ENCODE measurements at places on chromosomes 16 and 17.

DNA sequence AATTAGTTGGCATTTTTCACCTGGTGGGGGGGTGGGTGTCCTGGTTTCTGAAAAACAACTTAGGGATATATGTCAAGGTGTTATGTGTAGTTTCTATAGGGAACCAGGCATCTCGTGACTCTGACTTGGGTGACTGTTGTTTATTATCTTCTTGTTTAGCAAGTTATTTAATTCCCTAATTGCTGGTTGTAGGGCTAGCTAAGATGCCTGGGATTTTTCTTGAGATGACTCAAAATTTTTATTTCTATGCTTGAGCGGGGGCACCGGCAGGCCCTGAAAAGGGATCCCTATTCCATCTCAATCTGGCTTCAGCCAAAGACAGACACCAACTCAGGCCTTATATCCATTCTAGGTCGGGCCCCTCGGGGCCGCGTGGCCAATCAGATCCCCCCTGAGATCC lies 3.2 kb downstream of the DPH1 start:
- DNase-seq = no peak

GRCh38 chr16:81548876-81549546 lies 104.4 kb downstream of the CMIP start:
- no peak for DNase-seq

DNA sequence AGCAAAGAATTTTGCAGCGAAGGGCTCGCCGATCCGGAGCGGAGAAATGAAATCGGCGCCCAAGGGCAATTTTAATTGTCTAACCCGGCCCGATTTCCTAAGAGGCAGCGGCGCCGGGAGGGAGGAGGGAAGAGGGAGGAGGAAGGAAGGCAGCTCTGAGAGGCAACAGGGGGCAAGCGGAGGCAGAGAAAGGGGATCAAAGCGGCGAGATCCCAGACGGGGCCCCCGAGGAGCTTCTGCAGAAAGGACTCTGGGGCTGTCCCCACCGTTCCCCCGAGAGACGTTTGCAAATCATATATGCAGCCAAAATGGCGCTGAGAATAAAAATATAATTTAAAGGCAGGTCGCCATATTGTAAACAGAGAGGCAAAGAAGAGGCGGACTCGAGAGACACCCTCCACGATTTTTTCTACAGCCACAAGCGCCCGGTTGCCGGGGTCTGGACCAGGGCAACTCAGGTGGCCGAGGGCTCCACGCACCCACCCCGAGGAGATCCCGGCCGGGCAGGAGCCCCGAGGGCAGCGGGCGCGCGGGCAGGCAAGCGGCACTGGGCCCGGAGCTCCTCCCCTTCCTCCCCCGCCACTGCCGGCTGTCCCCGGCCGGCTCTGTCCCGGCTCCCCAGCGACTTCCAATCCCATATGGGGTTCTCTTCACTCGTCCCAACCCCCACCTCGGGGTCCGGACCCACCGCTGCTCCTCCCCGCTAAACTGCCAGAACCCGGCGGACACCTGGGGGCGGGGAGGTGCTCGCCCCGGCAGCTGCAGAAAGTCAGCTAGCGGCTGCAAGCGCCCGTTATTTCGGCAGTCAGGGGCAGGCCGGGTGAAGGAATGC lies 1.9 kb downstream of the PHF12 start:
- DNase-seq = peak; percentile 63

- DNase-seq = no peak
Observed at GRCh38 chr17:2250140-2251095, 53.2 kb downstream of the SMG6 start.

GRCh38 chr16:81523387-81524115 lies 78.9 kb downstream of the CMIP start:
- DNase-seq = no peak

- no peak for DNase-seq
Observed at GRCh38 chr16:7116734-7117133, 215.9 kb upstream of the RBFOX1 start.

- no peak for DNase-seq
Observed at GRCh38 chr16:12083631-12084030, 107.1 kb downstream of the SNX29 start.

DNA sequence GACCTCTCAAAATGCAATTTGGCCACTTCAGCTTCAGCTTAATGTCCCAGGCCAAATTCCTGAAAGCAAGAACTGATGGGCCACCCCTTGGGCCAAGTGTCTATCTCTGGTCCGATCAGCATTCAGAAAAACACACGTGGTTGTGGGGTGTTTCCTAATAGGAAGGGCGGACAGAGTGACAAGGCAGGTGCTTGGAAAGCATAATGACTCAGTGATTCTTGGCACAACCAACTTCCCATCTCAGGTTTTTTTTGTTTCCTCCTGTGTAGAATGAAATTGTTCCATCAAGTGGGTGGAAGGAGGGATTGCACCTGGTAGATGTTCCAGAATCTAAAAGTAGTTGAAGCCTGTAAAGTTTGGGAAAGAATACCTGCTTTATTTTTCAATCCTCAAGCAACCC lies 155.6 kb downstream of the HS3ST2 start:
- DNase-seq = no peak

DNA sequence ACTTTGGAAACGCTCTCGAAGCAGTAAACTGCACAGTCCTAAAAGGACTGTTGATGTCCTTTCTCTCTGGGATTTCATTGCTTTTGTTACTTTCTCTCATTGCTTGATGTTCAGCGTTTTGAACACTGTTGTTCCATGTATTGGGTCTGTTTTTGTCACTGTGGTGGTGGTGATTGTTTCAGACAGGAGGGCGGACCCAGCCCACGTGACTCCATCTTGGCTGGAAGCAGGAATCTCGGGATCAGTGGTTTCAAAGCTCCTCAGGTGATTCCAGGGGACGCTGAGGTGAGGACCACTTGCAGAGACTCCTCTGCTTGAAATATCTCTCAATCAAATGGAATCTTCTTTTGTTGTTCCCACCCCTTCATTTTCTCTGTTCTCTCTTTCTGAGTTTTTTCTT lies 18.3 kb downstream of the C16orf54 start:
- DNase-seq = no peak

DNA sequence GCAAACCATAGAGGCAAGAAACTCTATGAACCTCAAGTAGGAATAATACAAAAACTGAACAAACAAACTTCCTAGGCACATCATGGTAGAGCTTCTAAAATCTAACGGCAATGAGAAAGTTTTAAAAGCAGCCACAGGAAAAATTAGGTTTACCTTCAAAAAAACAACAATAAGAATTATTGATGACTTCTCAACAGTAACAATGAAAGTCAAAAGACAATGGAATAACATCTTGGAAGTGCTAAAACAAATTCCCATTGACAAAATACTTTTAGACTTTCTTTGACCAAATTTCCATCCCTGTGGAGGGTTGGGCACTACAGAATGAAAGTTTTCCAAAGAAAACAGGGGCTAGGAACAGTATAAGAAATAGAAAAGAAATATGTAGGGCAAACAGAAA lies 222.9 kb upstream of the ERCC4 start:
- DNase-seq = no peak

DNA sequence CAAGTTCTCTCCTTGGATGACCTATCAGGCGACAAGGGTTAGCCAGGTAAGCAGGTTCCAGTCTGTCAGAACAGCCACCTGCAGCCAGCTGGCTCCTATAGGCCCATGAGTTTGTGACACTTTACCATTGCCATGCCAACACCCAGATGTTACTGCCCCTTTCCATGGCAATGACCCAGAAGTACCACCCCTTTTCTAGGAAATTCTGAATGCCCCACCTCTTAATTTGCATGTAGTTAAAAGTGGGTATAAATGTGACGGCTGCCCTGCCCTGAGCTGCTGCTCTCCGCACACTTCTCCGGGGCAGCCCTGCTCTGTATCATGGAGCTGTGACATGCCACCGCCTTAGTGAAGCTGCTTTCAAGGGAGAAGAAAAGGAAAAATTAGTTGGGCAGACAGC lies 10.0 kb upstream of the SECTM1 start:
- no peak for DNase-seq

- DNase-seq = no peak
Observed at GRCh38 chr16:63617990-63618763, 1503.7 kb downstream of the CDH11 start.

GRCh38 chr17:38746004-38746848 lies 1.9 kb downstream of the PCGF2 start:
- no peak for DNase-seq

GRCh38 chr17:42282478-42283080 lies 5.7 kb upstream of the STAT5A start:
- no peak for DNase-seq

GRCh38 chr17:77840513-77841165 lies 117.9 kb upstream of the TNRC6C start:
- no peak for DNase-seq

GRCh38 chr16:1877089-1877488 lies 5.1 kb upstream of the MEIOB start:
- DNase-seq = no peak

- peak; percentile 29 for DNase-seq
Observed at GRCh38 chr16:65120831-65121721, 787 bp downstream of the CDH11 start.

DNA sequence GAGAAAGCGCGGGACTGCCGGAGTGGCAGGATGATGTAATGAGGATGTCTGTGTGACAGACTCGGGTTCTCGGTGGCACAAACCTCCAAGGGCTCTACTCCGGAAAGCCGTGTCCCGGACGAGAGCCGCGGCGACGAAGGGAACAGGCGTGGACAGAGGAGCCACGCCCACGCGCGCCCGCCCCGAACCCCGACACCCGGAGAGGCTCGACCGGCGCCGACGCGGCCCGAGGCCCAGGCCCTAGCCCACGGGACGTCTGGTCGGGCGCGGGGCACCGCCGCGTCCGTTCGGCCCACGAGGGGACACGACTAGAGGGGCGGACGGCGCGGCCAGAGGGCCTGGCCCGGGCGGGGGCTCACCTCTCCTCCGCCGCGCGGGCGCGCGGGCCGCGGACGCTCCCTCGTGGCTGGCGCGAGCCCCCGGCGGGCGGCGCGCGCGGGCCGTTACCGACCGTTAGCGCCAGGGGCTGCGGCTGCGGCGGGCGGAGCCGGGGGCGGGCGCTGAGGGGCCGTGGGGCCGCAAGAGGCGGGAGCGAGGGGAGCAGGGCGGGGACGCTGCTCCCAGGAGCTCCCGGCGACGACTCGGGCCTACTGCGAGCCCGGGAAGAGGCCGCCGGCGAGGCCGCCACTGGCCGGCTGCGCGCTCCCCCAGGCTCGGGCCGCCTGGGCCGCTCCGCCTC lies 2.1 kb upstream of the IRX5 start:
- DNase-seq = peak; percentile 92

DNA sequence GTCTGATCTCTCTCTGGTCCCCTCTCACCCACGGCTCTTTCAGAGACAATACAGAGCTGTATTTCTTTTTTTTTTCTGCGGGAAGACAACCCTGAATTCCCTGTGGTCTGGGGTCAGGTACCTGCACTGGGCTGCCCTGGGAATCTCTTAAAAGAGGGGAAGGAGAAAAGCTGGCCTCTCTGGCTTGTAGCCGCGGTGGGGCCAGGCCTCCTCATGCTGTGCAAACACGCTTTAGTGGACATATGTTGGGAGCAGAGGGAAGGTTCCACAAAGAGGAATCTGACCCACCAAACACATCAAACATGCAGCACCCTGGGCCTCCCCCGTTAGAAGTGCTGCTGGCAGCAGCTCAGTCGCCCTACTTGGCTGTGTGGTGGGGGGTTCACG lies 143.7 kb upstream of the ZFHX3 start:
- no peak for DNase-seq

- DNase-seq = no peak
Observed at GRCh38 chr17:20097330-20097729, 88.2 kb downstream of the SPECC1 start.

DNA sequence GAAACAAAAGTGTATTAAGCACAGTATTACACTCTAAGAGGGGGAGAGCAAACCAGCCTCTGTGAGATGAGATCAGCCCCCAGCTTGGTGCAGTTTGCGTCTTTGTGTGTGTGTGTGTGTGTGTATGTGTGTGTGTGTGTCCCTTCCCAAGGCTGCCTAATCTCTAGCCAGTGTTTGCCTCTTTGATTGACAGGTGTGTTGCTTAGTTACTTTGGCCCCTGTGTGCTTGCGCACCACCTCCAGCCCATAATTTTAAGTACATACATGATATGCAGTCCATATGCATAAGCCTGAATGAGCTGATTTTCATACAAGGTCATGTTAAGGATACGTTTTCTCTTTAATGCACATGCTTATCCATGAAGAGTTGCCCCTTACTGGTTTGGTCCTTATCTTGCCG lies 2.1 kb upstream of the KRTAP3-2 start:
- no peak for DNase-seq

DNA sequence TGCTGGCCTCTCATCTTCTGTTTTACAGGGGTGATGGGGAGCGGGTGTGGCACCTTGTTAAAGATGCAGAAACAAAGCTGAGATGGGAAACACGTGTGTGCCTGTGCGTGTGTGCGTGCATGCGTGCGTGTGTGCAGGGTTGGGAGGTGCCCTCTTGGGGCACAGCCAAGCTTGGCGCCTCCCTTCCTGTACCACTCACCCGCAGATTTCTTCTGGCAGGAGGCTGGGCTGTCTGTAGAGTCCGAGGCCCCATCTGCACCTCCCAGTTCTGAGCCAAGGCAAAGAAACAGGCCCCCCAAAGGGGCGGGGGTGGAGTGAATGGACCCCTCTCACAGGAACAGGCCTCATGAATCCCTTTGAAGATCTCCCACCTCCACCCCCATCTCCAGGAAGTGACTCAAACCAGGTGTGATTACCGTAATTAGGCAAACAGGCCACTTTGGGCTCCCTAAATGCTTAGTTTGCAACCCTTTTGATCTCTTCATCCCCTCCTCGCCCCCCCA lies 20.9 kb downstream of the TNS4 start:
- DNase-seq = no peak

DNA sequence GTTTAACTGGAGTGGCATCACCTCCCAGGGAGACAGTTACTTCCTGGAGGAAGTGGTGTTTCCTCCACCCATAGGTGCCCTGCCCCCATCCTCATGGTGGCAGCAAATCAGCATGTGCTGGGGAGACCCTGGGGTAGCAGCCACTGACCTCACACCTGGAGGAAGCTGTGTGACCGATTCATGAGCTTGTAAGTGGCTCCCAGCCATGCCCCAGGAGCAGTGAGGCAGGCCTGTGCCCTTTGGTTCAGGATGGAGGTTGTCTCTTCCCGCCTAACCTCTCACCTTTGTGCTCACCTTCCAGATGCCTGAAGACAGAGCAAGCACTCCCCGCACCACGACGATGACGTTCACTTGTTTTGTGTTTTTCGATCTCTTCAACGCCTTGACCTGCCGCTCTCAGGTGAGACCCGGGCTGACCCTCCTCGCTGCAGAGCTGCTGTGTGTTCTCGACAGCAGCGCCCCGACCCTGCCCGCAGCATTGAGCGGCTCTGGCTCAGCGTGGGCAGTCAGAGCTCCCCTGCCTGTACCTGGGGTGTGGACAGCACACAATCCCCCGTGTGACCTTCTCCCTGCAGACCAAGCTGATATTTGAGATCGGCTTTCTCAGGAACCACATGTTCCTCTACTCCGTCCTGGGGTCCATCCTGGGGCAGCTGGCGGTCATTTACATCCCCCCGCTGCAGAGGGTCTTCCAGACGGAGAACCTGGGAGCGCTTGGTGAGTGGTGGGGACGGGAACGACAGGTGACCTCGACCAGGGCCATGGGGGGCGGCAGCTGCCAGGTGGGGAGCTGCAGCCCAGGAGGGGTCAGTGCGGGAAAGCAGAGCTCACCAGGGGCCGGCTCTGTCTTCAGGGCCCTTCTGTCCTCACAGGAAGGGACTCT lies 42.8 kb downstream of the MEAK7 start:
- DNase-seq = no peak
